CMK (cell line): ENCODE measurements at places on chromosomes 5 and 9.

DNA sequence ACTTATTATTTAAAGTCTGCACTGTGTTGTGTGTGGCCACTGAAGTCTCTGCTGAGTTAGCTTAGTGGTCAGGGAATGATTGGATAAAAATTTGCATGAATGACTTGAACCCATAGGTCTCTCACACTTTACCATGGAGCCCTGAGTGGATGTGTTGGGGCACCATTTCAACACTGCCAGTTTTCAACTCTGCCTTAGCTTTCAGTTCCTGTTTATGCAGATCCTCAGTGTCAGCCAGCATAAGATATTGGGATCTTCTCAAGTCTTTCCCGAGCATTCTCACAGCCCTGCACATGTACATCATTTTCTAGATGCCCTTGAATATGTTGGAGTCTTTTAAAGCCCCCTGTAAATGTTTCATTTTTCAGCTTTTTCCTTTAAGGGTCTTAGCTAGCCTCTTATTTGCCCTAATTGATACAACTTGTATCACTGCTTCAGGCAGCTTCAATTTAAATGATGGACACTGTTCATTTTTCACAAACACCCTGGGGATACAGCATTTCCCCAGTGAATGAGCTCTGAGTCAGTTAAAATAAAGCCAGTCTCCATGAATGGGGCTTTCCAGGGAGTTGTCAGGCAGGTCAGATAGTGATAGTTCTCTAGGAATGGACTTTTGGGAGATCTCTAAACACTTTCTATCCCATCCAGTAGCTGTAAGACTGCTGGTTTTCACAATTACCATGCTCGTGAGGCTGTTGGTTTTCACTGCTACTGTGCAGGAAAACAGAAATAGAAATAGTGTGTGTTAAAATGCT is 211.9 kb upstream of the PAPPA start:
- no peak for DNase-seq

GRCh38 chr5:159552751-159553150 is 222.5 kb upstream of the IL12B start:
- no peak for DNase-seq

DNA sequence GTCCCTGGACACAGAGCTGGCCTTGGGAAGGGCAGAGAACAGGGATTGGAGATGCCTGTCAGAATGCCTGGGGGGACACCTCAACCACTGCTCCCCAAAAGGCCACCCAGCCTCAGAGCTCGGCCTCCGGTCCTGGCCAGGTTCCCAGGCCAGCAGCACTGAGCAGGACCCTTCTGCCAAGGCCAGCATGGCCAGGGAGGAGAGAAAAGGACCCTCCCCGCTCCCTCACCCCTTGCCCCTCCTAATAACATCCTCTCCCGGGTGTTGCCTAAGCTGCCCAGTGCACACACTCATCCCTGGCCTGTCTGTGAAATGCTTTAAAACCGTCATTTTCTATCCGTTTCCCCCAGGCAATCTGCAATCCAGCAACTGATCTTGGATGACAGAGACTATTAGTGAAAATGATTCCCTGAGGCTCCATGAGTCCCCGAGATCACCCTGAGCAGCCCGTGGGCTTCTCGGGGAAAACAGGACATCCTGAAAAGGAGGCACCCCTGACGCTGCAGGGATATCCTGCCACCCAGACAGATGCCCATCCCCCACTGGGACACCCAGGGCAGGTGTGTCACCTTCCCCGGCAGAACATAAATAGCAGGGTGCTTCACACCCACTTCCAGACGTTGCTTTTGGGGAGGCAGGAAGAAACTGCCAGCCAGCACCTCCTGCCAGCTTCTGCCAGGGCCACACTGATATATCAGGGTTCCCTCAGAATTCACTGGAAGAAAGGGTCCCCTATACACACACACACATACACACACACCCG is 75.3 kb downstream of the ADAMTS2 start:
- no peak for DNase-seq

DNA sequence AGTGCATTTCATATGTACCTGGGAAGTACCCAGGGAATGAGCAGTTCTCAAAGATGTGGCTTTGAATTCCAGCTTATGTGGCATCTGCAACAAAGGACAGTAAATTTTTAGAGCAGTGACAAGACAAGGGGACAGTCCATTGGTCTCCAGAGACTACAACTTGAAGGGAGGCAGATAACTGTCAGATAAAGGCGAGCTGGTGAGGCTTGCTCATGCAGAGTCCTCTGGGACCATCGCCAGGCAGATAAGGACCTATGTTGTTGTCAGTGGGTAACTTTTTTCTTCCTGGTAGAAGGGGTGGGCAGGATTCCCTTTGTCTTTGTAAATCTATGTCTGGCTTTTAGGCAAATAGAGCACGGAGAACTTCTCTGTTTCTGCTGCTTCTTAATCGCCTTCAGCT is 120.2 kb downstream of the ICE1 start:
- DNase-seq, result no peak
